ENCODE measurements at places on chromosomes 7 and 10.

DNA sequence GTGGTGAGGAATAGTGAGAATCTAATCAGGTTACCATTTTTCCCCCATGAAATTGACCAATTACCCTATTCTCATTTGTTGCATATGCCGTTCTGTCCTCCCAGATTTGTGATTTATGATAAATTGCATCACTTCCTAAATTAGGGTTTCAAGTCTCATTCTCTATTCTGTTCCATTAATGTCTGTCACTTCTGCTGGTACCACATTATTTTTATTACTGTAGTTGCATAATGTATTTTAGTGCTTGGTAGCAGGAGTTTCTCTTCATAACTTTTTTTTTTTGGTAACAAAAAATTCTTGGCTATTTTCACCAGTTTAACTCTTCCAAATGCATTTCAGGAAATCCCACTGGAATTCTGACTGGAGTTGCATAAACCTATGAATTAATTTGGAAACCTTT, 44.0 kb upstream of the FAM133B start:
- no peak for DNase-seq

DNA sequence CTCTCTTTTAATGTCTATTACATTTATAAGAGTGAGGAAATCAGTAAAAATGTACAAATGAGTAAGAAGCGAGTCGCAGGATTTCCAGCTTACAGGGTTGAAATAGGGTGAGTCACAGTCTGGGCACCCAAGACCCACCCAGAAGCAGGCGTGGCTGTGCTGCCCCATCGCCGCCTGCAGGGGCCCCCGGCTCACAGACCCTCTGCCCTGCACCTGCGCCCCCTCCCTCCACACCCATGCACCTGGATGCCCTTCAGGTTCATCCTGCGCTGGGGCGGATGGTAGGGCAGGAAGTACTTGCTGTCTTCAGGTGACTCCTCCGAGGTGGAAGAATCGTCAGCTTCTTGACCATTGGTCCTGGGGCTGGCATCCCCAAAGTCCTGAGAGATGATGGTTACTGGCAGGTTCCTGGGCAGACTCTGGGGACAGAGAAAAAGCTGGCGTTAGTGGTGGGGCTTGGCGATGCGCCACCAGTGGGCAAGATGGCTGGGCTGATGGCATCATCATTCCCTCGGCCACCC, 90.2 kb upstream of the GNA12 start:
- peak; percentile 79 for DNase-seq

DNA sequence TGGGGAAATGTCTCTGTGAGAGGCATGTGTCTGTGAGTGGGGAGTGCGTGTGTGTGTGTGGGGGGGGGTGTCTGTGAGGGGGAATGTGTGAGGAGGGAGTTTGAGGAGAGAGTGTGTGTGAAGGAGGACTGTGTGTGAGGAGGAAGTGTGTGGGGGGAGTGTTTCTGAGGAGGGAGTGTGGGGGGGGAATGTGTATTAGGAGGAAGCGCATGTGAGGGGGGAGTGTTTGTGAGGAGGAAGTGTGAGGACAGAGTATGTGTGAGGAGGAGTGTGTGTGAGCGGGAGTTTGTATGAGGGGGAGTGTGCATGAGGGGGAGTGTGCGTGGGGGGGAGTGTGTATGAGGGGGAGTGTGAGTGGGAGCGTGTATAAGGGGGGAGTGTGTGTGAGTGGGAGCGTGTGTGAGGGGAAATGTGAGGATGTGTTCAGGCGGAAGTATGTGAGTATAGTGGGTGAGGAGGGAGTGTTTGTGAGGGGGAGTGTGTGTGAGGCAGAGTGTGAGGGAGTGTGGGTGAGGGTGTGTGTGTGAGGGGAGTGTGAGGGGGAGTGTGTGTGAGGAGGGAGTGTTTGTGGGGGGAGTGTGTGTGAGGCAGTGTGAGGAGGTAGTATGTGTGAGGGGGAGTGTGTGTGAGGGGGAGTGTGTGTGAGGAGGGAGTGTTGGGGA, 21.8 kb upstream of the PTPRN2 start:
- no peak for DNase-seq

GRCh38 chr10:113569576-113569975, 16.7 kb downstream of the HABP2 start:
- no peak for DNase-seq

GRCh38 chr10:16182144-16182543, 254.7 kb upstream of the PTER start:
- no peak for DNase-seq

- peak; percentile 70 for DNase-seq
Measured at GRCh38 chr7:945147-945555, 9.3 kb downstream of the ADAP1 start.

GRCh38 chr10:126421756-126422256, 33.5 kb upstream of the ADAM12 start:
- no peak for DNase-seq

- no peak for DNase-seq
Measured at GRCh38 chr10:308572-309085, 173.4 kb downstream of the ZMYND11 start.

DNA sequence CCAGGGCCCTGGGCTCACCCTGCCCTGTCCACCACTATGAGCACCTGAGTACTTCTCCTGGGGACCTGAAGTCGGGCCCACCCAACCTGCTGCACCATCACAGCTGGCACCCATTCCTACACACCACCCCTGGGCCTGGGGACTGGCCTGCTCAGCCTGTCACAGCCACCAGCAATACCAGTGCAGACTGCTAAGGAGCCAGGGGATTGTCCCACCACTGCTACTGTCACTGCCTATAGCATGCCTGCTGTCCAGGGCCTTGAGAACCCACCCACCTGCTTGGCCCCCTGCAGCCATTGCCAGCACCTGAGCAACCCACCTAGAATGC, 624.8 kb upstream of the FOXK1 start:
- DNase-seq: no peak

GRCh38 chr10:118171861-118172260, 125.1 kb upstream of the RAB11FIP2 start:
- no peak for DNase-seq

DNA sequence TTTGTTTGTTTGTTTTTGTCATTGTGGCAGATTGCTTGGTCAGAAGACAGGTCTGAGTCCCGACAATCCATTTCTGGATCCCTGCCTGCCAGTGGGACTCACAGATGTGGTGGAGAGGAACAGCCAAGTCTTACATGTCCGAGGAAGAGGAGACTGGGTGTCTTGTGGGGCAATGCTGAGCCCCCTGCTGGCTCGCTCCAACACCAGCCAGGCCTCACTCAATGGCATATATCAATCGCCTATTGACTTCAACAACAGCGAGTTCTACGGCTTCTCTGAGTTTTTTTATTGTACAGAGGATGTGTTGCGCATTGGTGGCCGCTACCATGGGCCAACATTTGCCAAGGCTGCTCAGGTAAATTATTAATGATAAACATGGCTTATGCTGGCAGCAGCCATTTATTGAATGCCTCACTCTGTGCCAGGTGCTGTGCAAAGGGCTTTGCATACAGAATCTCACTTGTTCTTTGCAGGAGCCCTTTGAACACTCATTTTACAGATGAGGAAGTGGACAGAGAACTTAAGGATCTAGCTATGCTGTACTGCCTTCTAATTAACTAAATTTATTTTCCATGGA, 33.3 kb downstream of the COX15 start:
- DNase-seq: no peak

DNA sequence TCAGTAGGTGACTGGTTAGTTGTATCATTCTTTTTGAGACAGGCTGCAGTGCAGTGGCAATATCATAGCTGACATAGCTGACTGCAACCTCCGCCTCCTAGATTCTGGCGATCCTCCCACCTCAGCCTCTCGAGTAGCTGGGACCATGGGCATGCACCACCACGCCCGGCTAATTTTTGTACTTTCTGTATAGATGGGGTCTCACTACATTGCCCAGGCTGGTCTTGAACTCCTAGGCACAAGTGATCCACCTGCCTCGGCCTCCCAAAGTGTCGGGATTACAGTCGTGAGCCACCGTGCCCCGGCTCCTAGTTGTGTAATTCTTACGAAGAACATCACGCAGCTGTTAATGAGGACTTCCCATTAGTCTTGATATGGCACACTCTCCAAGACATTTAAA, 123.4 kb upstream of the VKORC1L1 start:
- DNase-seq: no peak

- DNase-seq: peak; percentile 96
Measured at GRCh38 chr10:110918269-110918642, 724 bp downstream of the BBIP1 start.

GRCh38 chr7:103859709-103860108, 129.7 kb downstream of the RELN start:
- no peak for DNase-seq

GRCh38 chr7:4703532-4703931, 21.4 kb downstream of the FOXK1 start:
- DNase-seq: no peak

DNA sequence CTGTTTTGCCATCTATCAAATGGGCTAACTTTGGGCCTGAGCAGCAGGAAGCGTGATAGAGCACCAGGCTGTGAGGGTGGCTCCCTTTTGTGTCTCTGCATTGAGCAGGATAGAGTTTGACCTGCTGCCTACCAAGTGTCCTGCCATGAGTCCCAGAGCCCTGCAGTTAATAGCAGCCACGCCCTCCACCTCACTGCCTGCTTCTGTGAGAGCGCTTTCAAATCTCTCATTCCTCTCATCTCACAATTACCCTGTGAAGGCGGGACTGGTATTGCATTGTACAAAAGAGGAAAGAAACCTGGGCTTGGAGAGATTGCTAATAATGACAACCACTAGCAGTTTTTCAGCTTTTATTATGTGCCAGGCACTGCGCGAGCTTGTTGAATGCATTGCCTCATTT, 39.9 kb downstream of the UNC5B start:
- no peak for DNase-seq

GRCh38 chr7:114835303-114835702, 86.6 kb upstream of the MDFIC start:
- no peak for DNase-seq

DNA sequence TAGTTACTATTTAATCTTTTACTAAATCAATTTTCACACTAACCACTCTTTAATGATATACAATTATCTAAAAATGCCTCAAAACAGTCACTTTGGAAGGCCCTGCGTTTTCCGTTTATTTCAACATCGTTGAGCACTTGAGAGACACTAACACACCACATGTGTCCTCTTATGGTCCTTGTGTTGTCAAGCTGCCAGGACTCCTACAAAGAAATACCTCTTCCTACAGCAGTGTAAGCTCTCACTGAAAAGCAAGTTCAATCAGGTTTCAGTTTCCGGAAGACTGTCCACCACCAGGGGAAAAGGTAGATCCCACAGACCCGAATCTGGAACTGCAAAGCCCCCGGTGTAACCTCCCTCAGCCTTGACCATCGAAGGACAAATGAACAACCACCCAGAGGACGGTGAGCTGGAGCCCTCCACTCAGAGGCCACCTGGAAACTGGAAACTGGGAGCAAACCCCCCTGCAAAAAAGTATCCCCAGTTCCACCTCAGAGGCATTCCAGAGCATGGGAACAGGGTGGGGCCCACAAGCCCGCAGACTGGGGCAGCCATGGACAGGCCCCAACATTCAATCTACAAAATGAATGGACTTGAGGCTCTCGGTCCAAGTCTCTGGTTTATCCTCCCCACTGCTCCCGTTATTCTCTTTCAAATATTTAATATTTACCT, 37.6 kb downstream of the KCNH2 start:
- DNase-seq: no peak

- no peak for DNase-seq
Measured at GRCh38 chr7:76259124-76260093, 43.1 kb upstream of the HSPB1 start.

DNA sequence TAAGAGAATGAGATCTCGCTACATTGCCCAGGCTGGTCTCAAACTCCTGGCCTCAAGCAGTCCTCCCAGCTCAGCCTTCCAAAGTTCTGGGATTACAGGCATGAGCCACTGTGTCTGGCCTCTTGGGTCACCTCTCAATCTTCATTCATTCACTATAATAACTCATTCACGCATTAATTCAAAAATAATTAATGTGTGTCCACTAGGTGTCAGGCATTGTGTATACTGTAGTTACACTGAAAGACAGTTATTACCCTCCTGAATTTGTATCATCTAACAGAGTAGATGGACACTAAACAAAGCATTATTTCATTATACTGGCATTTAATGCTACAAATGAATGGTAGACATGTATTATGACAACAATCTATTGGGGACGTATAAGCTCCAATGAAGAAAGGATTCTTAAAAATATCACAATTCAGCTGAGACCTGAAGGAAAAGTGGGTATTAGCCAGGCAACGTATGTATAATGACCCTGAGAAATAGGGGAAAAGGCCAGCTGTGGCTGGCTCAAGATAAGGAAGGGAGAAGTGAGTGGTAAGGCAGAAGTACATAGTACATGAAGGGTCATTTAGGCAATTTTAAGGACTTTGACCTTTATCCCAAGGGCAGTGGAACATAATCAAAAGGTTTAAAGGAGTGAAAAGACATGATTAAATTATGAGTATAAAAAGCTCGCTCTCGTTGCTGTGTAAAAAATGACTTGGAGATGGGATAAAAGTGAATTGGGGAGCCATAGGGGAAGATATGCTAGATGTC, 150.7 kb downstream of the BTAF1 start:
- DNase-seq: no peak

- no peak for DNase-seq
Measured at GRCh38 chr7:69843653-69844052, 245.4 kb downstream of the AUTS2 start.

GRCh38 chr7:1537535-1538412, 7.3 kb downstream of the MAFK start:
- DNase-seq: peak; percentile 79

DNA sequence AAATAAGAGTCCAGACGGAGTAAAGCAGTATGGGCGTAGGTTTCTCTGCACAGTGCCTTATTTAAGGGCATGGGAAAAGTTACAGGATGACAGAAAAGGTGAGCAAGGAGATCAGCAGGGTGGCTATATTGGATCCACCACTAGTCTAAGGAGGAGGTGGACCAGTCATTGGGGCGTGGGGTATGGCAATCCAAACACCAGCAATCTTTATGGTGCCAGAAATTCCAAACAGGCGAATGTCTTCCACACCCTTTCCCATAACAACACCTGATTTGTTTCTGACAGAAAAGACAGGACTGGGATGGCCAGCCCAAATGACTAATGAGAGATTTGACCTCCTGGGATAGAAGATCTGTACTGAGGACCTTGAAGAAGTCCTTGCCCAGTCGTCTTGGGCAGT, 181.8 kb upstream of the MBL2 start:
- DNase-seq: no peak

DNA sequence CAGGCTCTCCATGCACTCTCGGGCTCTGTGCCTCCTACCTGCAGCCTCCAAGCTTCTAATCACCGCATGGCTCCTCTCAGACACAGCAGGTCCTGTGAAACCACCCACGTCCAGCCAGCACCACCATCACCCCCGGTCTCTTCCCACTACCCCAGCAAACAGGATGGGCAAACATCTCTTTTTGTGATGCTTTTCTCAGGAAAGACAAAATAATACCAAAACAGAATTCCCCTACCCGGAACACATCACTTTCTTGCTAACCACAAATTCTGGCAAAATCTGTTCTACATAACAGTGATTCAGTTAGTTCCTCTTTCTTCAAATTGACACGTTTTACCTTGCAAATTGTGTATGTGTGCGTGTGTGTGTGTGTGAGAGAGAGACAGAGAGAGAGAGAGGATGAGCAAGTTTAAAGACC, 6.5 kb downstream of the SNX8 start:
- DNase-seq: no peak

- DNase-seq: no peak
Measured at GRCh38 chr10:133230044-133230361, at the start of gene UTF1. TSS of gene UTF1 (plus strand) at chr10:133230217. CDS start at chr10:133230289, 72 bp downstream.

- no peak for DNase-seq
Measured at GRCh38 chr10:8444630-8445029, 390.1 kb downstream of the GATA3 start.

GRCh38 chr7:133381965-133382364, 129.1 kb downstream of the EXOC4 start:
- DNase-seq: no peak
